ENCODE measurements at places on chromosomes 5 and 9.

- DNase-seq, result no peak
Observed at GRCh38 chr5:34790069-34790468, 48.9 kb upstream of the TTC23L start.

DNA sequence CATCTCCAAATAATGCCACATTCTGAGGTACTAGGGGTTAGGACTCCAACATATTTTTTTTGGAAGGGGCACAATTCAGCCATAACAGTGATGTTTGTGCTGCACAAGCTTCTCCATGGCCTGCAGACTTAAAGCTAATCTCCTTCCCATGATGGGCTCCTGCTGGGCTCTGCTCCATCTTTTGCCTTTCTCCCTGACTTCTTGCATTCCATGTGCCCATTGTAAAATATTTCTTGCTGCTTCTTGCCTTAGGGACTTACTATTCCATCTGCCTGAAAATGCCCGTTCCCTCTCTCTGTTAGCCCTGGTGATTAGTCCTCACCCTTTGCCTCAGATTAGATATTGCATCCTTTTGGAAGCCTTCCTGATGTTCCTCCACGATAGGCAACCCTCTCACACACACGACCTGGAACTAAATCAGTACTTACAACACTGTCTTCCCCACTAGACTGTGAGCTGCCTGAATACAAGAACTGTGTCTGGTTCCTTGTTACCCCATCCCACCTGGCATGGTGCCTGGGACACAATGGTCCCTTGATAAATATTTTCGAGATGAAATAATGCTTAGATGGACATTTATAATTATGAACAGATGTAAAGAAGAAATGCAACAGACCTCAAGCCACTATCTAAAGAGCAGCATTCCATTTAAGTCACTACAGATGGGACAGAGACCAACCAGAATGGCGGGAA is 33.5 kb downstream of the OR1J1 start:
- no peak for DNase-seq

- DNase-seq, result no peak
Observed at GRCh38 chr5:139468421-139468931, 2.3 kb upstream of the SMIM33 start.

GRCh38 chr5:124961521-124961920 is 215.1 kb upstream of the ZNF608 start:
- no peak for DNase-seq

GRCh38 chr5:135977375-135977928 is 22.7 kb upstream of the LECT2 start:
- peak; percentile 38 for DNase-seq

GRCh38 chr5:78594610-78595457 is 53.7 kb downstream of the LHFPL2 start:
- DNase-seq, result no peak

DNA sequence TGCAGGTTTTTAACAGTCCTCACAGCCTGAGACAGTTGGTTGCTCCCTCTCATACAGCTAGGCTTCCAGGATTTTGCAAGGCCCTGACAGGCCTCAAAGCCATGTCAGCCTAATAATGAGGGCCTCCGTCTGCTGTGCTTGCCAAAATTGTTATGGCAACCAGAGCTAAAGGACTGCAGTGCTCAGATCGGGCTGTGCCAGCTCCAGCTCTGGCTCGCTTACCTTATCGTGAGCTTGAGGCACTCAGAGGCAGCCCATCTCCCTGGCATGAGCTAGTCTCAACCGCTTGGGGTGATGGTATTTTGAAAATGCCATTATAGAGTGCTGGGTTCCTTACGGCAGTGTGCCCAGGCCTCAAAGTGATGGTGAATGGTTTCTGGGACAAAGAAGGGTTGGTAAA is 8.4 kb downstream of the MTAP start:
- DNase-seq, result peak; percentile 65

DNA sequence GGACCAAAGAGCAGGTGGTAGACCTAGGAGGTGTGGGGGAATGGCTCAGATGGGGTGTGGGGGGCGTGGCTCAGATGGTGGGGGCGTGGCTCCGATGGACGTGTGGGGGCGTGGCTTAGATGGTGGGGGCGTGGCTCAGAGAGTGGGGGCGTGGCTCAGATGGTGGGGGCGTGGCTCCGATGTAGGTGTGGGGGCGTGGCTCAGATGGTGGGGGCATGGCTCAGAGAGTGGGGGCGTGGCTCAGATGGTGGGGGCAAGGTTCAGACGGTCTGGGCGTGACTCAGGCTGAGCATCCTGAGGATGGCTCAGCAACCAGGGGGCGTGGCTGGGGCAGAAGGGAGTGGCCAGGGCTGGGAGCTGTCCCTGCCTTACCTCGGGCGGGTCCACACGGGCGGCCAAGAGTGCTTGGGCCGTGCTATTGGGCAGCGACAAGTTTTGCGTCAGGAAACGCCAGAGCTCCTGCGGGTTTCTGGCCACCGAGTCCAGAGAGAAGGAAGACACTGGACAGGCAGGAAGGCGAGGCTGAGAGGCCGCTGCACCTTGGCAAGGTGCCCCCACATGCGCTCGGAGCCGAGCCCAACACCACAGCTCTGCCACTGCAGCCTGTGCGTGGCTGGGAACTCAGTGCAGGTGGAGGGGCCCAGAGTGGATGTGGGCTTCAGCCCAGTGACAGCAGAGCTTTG is 5.9 kb downstream of the ABCA2 start:
- peak; percentile 96 for DNase-seq
